HL-60 (cell line): ENCODE measurements at places on chromosomes 7 and 10.
A peak's percentile ranks its signal among the peaks of the same experiment; 100 is the strongest.

DNA sequence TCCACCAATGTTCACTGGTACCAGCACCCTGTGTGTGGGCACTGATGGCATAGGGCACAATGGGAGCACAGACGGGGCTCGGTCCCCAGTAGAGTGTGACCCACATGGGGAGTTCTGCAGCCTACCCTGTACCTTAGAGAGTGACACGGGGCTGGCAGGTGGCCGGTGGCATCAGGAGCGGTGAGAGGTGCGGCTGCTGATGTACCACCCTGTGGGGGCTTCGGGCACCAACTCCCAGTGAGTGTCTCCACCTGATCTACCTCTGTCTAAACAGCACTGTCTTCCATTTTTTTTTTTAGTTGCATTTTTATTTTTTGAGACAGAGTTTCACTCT, 4.1 kb downstream of the JAKMIP3 start:
- DNase-seq: no peak

DNA sequence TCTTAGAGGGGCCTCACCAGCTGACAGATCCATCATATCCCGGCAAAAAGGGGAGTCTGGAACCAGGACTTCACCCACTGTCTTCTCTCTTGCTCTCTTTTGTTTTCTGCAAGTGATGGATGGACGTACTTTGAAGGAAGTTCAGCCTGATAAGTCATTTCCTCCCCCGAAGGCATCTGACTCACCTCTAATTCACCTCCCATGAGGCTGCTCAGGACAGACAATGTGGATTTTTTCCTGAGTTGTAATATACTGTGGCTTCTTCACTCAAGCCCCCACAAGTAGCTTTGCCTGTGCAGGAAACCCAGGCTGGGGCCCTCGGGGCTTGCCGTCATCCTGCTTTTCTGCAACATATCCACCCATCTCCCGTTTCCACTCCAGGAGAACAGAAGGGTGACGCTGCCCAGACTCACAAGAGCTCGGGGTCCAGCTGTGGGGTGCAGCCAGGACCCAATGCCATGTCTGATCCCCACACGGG, 70.4 kb downstream of the ASB13 start:
- no peak for DNase-seq

GRCh38 chr7:38685851-38686250, 54.7 kb upstream of the AMPH start:
- no peak for DNase-seq

DNA sequence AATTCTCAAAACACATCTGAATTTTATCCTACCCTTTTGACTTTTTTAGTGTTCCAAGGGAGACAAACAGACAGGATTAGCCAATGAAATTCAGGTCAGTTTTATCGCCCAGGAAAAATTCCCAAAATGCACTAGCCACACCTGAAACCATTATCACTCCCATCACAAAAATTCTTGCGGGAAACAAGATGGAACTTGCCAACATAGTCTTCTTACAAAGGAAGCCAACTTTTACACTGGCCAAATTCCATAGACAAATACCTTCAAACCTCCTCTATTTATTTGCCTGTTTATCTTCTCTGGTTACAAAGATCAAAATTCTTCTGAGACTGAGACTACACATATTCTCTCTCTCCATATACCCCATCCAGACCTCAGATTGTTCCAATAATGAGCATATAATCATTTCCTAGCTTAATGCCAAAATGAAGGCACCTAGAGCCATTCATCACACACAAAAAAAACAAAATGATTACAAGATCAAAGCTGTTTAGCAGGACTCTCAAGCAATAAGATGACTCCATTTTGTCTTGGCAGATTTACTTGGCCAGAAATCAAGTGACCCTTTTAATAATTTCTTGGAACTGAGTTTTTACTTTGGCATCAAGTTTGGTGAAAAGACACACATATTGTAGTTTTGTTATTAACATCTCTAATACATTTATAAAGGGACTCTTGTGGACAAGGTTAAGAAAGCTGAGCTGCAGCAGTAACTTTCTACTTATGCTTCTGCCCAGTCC, 30.2 kb downstream of the MET start:
- no peak for DNase-seq

DNA sequence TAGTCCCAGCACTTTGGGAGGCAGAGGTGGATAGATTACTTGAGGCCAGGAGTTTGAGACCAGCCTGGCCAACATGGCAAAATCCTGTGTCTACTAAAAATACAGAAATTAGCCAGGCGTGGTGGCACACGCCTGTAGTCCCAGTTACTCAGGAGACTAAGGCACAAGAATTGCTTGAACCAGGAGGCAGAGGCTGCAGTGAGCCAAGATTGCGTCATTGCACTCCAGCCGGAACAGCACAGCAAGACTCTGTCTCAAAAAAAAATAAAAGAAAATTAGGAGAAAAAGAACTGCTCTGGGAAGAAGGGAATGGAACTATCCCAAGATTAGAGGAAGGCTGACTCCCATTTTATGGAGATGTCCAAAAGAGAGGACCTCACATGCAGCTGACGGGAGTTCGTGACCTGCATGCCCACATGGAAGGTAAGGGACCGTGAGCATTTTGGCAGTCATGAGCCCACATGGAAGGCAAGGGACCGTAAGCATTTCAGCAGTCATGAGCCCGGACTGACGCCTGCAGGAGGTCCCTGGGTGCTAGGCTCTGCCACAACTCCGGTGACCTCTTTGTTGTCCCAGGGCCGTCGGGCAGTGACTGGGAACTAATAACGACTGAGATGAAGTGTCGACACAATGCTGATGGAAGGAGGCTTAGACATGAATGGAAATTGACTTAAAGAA, 18.6 kb upstream of the GTPBP4 start:
- no peak for DNase-seq

- DNase-seq: peak; percentile 26
Measured at GRCh38 chr7:74002474-74003017, 25.4 kb upstream of the ELN start.
